ENCODE measurements at places on chromosomes 3 and 15.

DNA sequence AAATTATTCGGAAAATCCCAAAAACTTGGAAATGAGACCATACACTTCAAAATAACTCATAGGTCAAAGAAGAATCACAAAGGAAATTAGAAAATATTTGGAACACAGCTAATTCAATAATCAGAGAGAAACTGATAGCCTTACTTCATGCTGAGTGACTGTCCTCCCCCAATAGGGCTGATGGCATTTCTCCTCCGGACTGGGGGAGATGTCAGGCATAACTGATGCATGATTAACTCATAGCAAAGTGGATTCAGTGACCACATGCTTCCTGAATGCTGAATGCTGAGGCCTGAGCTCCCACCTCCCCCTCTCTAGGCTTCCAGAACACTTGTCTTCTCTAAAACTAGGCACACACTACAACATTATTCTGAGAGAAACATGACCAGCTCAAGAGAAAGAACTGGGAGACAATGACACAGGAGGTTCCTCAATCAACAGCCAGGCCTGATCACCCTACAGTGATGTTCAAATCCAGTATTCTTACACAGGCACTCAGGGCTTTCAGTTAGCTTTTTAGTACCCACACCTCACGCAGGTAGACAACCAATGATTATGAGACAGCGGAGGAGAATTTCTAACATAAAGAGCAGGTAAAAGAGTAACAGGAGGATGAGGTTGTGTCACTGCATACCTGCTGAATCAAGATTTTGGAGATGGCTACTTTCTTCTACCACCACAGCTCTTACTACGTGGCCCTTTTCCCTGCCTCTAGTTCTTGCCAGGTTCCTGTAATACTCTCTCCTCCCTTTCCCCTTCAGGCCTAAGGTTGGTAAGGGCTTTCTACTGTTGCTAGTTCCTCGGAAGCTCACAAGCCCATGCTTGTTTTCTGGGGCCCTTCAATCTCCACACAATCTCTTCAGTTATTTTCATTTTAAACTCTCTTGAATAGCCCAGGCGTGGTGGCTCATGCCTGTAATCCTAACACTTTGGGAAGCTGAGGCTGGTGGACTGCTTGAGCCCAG lies 96.1 kb downstream of the FMN1 start:
- DNase-seq: no peak

- DNase-seq: no peak
Measured at GRCh38 chr3:123694366-123695087, 109.7 kb upstream of the HACD2 start.

- no peak for DNase-seq
Measured at GRCh38 chr3:179081885-179082284, 10.3 kb upstream of the ZMAT3 start.

DNA sequence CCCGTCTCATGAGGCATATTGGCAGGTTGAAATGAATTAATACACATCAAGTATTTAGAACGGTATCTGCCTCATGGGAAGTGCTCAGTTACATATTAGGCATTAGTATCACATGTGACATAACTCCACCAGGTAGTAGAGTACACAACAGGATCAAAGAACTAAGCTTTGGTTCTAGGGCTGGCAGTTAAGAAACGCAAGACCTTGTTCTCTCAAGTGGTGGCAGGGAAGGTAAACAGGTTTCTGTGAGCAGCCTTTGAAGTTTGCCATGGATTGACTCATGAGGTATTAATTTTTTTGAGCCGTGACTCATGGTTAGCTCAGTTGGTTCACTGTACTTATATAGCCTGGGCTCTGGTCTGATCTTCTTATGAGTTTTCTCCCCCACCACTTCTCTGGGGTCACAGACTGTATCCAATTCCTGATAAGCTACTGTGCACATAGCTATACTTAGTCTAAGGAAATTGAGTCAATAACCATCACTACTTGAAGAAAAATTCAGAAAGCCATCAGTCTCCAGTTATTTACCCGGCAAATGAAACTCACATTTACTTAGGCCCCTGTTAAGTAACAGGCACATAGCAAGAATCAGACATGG lies 155.6 kb upstream of the STT3B start:
- no peak for DNase-seq

- no peak for DNase-seq
Measured at GRCh38 chr3:111729087-111729846, 129.8 kb upstream of the PHLDB2 start.
